ENCODE measurements at places on chromosomes 2 and 18.
A peak's percentile ranks its signal among the peaks of the same experiment; 100 is the strongest.

GRCh38 chr2:239703834-239704233 is 303.0 kb upstream of the HDAC4 start:
- DNase-seq = no peak

DNA sequence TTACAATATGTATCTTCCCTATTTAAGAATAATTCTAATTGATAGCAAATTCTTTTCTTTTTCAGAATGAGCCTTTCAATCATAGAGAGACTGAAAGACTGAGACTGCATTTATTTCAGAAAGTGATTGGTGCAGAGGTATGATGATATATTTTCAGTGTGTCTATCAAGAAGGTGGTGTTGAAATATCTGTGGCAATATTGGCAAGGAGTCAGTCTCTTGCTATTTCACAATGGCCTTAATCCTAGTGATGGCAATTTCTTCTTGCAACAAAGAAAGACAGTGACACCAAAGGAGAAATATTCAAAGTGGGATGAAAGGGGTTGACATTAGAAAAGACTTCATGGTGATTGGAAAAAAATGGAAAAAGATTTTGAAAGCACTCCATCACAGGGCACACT is 21.7 kb upstream of the ZBTB14 start:
- no peak for DNase-seq

GRCh38 chr18:63850020-63850419 is 37.5 kb upstream of the SERPINB2 start:
- DNase-seq = peak; percentile 94

GRCh38 chr2:147016181-147016580 is 828.6 kb upstream of the ACVR2A start:
- DNase-seq = no peak

GRCh38 chr2:31813016-31813415 is 197.8 kb downstream of the MEMO1 start:
- DNase-seq = no peak

DNA sequence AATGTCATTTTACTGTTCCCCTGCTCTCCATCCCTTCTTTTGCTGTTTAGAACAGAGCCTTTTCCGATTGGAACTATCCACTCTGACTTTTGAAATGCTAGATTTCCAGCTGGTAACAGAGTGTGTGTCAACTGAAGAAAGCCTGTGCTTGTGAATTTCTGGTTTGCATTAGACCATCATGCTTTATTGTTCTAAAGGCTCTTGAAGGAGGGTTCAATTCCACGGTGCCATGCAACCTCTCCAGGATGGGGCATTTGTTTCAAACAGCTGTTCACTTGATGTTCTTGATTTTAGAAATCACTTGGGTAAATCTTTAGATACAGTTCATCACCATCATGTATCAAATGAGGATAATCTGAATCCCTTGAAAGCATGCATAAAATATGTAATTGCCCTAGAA is 156.7 kb downstream of the QPCT start:
- DNase-seq = peak; percentile 89

- DNase-seq = peak; percentile 66
These were observed 563.9 kb downstream of the DCC start for GRCh38 chr18:52903857-52904256.

DNA sequence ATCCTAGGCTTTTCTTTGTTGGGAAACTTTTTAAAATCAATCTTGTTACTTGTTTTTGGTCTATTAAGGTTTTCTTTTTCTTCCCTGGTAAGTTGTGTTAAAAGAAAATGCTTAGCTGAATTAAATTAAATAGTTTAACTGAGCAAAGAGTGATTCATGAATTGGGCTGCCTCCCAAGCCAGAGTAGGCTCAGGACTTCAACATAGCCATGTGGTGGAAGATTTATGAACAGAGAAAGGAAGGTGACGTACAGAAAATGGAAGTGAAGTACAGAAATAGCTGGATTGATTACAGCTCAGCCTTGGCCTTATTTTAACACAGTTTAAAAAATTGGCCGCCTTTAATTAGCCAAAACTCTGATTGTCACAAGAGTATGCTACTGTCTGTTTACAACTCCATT is 27.9 kb upstream of the GALNT5 start:
- DNase-seq = no peak

DNA sequence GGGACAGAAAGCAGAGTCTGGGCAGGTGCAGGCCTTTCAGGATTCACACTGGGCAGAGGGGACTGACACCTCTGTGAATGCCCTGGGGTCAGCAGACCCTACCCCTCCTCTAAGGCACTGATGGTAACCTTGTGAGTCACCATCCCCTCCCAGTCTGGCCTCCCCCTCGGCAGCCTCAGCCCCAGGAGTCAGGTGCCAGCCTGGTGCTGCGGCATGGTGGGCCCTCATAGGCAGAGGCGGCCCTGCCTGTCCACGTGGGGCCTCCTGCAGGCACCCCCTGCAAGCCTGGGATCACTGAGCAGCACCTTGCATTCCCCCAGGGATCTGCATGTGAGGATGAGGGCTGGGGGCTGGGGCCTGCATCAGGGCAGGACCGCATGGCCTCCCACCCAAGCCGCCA is 4.8 kb upstream of the GPR17 start:
- DNase-seq = no peak

DNA sequence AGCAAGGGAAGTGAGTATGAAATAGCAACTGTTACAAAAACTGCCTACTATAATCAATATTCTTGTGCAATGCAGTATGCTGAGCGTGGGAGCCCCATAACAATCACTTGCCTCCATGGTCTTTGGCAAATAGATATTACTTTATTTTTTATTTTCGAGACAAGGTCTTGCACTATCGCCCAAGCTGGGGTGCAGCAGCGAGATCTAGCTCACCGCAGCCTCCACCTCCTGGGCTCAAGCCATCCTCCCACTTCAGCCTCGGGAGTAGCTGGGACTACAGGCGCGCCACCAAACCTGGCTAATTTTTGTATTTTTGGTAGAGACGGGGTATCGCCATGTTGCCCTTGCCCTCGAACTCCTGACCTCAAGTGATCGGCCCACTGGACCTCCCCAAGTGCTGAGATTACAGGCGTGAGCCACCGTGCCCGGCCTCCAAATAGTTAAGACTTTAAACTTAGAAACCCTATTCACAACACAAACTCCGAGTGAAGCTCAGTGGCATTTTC is 1.2 kb upstream of the CCNT2 start:
- peak; percentile 72 for DNase-seq

All from NCI-H1417 (cell line).